ENCODE measurements at places on chromosomes 5 and 9. TPM values are rescaled to one million over a fixed set of nuclear protein-coding genes. Genes with fewer than 3 reads are reported as not detected.

The IL7R gene
- 2.2 TPM for total RNA-seq

The SLIT3 gene
- not detected for total RNA-seq

The MYMK gene
- total RNA-seq = not detected

The PRR7 gene
- 4.5 TPM for total RNA-seq

The KIF20A gene
- total RNA-seq = 18.9 TPM

The RLN1 gene
- total RNA-seq = not detected

The OSTF1 gene
- total RNA-seq = 115 TPM

The KCNIP1 gene
- 20.8 TPM for total RNA-seq

The GLDC gene
- 3.2 TPM for total RNA-seq

The CEP78 gene
- 18.5 TPM for total RNA-seq

The SH3TC2 gene
- total RNA-seq = 60.6 TPM

The SPEF2 gene
- 1.2 TPM for total RNA-seq

The FBLL1 gene
- total RNA-seq = 1.4 TPM

The IFNA2 gene
- not detected for total RNA-seq

The FBP1 gene
- 2.2 TPM for total RNA-seq

The SPACA9 gene
- 1.4 TPM for total RNA-seq

The TMOD1 gene
- total RNA-seq = 5.2 TPM

The ZNF483 gene
- 1.8 TPM for total RNA-seq

The PCDHB16 gene
- 0.17 TPM for total RNA-seq

The AHRR gene
- 13.4 TPM for total RNA-seq

The ROR2 gene
- total RNA-seq = not detected

The ZBTB5 gene
- 14.4 TPM for total RNA-seq

The DHX29 gene
- 39.5 TPM for total RNA-seq

The SLC36A2 gene
- total RNA-seq = not detected

The SPATA31A3 gene
- not detected for total RNA-seq

The MYORG gene
- total RNA-seq = 8.0 TPM

The PPP3R2 gene
- not detected for total RNA-seq

The PCDHA2 gene
- not detected for total RNA-seq

The SLCO6A1 gene
- not detected for total RNA-seq

The RASGEF1C gene
- not detected for total RNA-seq

The FOXI1 gene
- not detected for total RNA-seq

The ABO gene
- under 0.01 TPM for total RNA-seq

The PKD2L2 gene
- not detected for total RNA-seq

The TIMD4 gene
- not detected for total RNA-seq

The MARCOL gene
- total RNA-seq = not detected

The IPPK gene
- 16.9 TPM for total RNA-seq

The BARHL1 gene
- total RNA-seq = not detected

The IL11RA gene
- 7.0 TPM for total RNA-seq

The EGFL7 gene
- total RNA-seq = 768 TPM

The FBXW11 gene
- 81.4 TPM for total RNA-seq

The WDR38 gene
- not detected for total RNA-seq

The ISL1 gene
- not detected for total RNA-seq

The PCDHGA4 gene
- total RNA-seq = 2.2 TPM

The GNA14 gene
- 34.9 TPM for total RNA-seq

The ACER2 gene
- 10.7 TPM for total RNA-seq

The MEF2C gene
- total RNA-seq = 169 TPM

The MZB1 gene
- not detected for total RNA-seq

The ELAVL2 gene
- 0.47 TPM for total RNA-seq

The SMIM32 gene
- not detected for total RNA-seq

The PSAT1 gene
- total RNA-seq = 7.5 TPM

The IRX2 gene
- 1.7 TPM for total RNA-seq

The PCDHB2 gene
- total RNA-seq = 0.88 TPM

The DCTN4 gene
- 48.0 TPM for total RNA-seq

The ACTL7B gene
- not detected for total RNA-seq

The DRD1 gene
- total RNA-seq = not detected
